Cardiac septum (tissue), 1 donor: ENCODE measurements at places on chromosomes 12 and 14. TPM values are rescaled to one million over a fixed set of nuclear protein-coding genes. Genes with fewer than 3 reads are reported as not detected.

Gene ANKRD33
- total RNA-seq, result not detected

Gene TWF1
- 16.5 TPM for total RNA-seq

Gene AQP6
- total RNA-seq, result not detected

Gene BIN2
- total RNA-seq, result 2.4 TPM

- DNase-seq, result no peak
Observed at GRCh38 chr12:11778713-11779685, 129.5 kb downstream of the ETV6 start.

DNA sequence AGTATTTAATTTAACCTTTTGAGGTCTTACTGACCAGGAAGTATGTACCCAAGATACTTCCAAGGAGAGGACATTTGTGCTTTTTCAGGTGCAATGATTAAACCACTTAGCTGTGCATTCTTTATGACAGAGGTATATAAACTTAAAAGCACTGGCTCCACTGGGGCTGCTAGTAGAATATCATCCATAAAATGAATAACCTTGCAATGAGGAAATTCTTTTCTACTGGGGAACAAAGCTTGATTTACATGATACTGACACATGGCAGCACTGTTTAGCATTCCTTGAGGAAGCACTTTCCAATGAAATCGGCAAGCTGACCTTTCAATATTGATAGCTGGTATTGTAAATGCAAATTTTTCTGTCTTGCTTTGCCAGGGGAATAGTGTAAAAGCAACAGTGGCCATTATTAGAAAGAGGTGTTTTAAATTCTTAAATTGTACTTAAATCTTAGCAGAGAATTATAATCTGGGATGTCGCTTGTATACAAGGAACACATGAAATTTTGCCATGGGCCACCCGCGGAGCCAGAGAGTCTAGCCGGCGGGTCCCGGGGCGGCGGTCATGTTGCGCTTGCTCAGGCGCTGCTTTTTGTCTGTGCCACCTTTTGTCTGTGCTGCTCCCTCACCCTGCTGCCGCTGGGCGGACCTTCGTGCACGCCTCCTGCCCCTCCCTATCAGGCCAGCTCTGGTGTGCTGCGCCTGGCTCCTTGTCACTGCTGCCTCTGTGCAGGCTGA, 20.9 kb upstream of the BLTP3B start:
- peak; percentile 92 for DNase-seq

- no peak for DNase-seq
Observed at GRCh38 chr12:110277530-110278254, 3.4 kb upstream of the ATP2A2 start.

DNA sequence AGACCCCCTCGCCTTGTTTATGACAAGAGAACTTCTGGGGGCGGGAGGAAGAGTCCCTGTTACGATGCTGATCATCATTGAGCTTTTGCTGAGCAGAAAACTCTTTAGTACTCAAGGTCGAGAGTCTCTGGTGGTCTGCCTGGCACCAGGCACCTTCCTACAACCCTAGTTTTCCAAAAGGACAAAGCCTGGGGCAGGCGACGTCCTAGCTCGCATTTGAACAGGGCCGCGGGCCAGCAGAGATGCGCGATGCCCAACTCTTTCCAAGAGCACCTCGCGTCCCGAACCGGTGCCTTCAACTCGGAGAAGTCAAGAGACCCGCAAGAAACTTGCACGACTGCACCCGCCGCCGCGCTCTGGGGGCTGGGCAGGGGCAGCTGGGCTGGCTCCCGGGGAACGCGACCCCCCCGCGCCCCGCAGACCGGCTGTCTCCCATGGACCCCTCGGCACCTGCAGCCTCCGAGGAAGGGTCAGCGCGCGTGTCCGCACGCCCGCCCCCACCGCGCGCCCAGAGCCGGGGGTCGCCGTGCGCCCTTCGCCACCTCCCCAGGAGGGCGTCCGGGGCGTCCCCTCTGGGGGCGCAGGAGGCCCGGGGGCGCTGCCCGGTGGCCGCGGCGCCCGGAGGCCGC, 377 bp upstream of the BCL7A start:
- DNase-seq, result no peak

GRCh38 chr12:71393625-71394024, 46.0 kb upstream of the LGR5 start:
- no peak for DNase-seq

- no peak for DNase-seq
Observed at GRCh38 chr14:94394025-94394493, 5.7 kb upstream of the SERPINA1 start.

- no peak for DNase-seq
Observed at GRCh38 chr12:103966736-103967135, 1.1 kb downstream of the TDG start.

- DNase-seq, result no peak
Observed at GRCh38 chr12:75481013-75481705, 604 bp downstream of the GLIPR1 start.

DNA sequence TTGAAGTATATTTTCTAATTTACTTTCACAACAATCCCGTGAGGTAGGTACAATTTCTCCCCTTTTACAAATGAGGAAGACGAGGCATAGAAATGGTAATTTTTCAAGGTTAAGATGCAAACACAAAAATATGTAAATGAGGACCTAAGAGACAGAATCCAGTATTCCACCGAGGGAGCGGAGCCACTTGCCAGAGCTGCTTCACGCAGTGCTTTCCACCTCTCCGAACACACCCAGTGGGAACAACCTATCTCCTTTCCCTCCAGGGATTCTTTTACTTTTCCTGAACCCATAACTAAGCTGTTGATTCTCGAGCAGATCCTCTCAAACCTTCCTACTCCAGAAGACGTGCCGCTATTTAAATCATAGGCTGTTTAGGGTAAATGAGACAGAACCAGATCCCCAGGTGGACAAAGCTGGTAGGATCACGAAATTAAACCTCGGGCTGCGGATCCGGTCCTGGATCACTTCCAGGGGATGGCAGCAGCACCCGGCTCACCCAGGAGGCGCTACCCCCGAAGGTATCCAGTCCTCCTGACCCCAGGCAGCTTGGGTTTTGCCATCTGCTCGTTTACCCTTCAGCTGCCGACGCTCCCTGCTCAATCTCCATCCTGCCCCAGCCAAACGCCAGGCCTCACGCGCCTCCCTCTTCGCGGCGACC, 1.5 kb downstream of the DDHD1 start:
- no peak for DNase-seq

DNA sequence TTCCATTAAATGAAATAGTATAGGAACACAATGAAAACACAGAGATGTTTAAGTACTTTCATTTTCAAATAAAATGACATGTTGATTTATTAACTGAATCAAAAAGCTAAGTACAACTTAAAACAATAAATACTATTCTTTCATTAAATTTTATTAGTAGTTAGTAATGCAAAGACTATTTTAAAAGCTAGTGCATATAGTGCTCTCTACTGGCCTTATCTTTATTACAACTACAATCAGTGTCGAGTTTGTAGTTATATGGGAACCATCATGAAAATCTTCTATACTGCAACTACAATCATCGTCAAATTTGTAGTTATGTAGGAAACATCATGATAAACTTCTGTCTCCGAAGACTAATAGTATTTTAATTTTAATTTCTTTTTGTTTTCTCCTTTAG, 8.9 kb upstream of the LIN7A start:
- no peak for DNase-seq

GRCh38 chr12:132095520-132096409, 48.4 kb downstream of the DDX51 start:
- no peak for DNase-seq

DNA sequence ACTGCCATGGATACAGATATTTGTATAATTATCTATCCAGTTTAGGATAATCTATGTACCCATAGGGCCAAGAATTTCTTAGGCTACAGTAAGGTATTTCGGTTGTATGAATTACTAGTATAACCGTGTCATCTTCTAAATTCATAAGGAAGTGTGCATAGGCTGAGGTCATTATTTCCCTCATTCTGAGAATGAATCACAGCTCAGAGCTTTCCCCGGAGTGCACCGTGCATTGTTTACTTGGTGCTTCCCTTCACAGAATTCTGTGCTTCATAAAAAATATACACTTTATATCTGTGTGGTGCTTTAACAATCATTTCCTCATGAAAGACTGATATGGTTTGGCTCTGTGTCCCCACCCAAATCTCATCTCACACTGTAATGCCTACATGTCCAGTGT, 514.1 kb downstream of the ETNK1 start:
- DNase-seq, result no peak

DNA sequence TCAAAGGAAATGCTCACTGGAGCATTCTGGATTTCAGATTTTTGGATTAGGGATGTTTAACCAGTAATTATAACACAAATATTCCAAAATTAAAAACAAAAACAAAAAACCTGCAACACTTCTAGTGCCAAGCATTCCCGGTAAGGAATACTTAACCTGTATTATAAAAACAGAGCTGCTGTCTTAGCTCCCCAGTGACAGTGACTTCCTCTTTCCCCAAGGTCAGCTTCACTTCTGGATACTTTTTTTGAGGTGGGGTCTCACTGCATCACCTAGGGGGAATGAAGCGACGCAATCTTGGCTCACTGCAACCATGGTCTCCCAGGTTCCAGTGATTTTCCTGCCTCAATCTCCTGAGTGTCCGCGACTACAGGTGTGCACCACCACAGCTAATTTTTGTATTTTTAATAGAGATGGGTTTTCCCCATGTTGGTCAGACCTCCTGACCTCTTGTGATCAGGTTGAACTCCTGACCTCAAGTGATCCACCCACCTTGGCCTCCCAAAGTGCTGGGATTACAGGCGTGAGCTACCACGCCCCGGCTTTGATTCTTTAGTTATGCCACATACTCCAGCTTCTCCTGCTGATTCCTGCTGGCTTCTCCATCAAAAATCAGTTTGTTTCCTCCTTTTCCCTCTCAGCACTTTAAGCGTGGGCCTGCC, 15.9 kb downstream of the PPP1CC start:
- no peak for DNase-seq

DNA sequence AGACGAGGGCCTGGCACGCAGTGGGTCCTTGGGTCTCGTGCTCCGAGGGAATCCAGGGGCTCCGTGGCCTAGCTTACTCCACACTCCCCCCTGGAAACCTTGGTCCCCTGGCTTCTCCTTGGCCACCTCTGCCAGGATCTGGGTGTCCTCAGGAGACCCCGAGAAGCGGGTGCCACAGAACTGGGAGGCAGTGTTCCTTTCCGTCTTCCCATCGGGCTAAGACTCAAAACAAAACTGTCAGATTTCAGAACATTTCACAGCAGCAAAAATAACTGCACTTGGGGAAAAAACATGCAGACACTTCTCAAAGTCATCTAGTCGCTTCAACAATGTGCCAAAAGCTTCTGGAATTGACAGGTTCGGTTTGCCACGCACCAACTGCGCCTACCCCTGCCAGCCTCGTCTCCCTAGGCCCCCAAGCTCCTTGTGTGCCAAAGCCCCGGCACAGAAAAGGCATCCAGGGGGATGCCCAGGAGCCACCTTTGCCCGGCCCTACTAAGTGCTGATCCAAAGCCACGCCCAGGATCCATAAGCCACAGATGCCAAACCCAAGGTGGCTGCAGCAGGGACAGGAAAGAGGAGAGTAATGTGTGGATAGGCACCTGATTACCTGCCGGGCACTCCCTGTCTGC, 58.4 kb upstream of the DIO3 start:
- peak; percentile 74 for DNase-seq

GRCh38 chr12:32171211-32171610, 64.6 kb downstream of the BICD1 start:
- no peak for DNase-seq

DNA sequence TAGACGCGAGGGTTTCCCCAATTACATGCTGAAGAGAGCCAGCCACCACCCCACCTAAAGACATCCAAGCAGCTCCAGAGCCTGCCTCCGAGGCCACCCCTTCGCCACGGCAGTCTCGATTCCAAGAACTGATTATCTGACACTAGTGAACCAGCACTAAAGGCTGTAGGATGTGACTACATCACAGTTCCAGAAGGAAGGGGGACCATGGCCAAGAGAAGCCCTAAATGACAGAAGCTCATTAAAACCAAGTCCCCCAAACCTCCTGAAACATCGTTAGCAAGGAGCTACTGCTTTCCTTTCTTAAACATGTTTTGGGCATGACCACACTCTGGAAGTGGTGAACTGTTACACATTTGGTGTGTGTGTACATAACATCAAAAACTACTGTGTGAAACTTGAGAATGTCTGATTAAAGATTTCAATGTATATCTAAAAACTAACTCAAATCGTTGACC, 88.2 kb downstream of the DUSP16 start:
- no peak for DNase-seq
